ENCODE measurements at places on chromosomes 16 and 17.

DNA sequence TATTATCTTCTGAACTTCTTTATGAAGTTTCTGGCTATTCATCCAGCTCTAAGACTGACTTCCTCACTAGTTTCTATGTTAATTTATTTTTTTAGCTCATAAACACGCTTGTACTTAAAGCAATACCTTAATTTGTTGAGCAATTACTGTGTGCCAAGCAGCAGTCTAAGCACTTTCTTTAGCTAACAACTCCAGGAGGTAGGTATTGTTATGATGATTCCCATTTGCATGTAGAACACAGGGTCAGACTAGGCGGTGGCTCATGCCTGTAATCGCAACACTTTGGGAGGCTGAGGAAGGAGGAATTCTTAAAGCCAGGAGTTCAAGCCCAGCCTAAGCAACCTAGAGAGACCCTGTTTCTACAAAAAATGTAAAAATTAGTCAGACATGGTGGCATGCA, 19.8 kb downstream of the DNAH3 start:
- no peak for DNase-seq

GRCh38 chr17:17796787-17797061, 40.1 kb downstream of the SREBF1 start:
- DNase-seq = no peak

DNA sequence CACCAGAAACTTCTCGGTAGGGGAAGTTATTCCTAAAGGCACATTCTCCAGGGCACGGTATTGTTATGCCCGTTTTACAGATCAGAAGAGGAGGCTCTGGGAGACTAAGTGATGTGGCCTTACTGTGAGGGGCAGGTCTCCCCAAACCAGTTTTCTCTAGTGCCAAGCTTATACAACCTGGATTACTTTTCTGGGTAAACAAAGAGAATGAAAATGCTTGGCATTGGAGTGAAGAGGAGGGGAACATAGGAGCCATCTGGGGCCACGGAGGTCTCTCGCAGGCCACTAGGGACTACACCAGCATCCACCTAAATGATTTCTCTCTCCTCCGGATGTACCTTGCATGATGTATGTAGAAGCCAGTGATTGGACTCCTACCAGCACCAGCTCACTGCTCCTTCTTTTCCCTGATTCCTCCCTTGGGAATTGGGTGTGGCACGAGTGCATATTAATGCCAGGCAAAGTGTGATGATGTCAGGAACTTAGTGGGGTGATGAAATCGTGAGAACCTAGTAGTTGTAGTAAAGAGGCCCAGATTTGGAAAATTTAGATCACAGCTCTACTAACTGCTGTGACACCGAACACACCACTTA, 674 bp downstream of the TOM1L1 start:
- DNase-seq = no peak

DNA sequence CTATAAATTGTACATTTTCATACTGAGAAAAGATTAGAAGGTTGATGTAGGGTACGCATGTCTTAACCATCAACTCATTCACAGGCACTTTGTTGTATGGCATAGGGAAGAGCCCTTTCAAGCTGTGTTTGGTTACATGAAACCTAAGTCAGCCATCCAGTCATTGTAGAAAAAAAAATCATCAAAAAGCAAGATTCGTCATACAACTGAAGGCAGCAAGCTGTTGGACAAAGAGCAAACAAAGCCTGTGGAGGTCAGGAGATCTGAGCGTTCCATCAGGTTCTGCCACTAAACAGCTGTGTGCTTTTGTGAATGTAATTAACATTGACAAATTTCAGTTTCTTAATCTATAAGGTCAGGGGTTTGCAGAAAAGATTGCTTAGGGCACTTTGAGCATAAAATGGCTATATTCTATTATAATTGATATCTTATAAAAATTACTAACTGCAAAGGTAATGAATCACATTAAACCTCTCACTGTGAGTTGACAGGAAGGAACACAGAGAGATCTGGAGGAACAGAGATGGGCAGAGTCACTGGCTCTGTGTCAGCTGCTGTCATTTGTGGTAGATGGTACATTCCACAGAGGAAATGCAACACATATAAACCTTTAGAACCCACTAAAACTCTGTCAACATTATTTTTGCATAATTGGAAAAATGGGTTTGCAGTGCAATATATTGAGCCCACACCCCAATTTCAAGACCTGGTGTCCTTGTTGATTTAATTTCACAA, 66.3 kb upstream of the MYOCD start:
- DNase-seq = no peak

DNA sequence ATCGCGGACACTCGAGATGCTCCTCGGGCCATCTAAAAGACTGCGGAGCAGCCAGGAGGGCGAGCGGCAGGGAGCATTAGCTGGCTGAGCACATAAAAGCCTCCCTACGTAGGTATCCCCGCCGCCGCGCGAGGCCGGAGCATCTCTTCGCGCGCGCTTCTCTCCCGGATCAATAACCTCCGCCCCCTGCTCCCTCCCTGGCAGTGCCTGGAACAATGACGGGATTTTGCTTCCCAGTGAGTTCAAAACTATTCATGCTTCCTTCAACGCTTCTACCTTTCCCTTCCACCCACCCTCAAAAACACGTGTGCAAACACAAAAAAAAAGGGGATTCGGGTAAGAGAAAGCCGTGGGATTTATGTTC, 984 bp downstream of the CENPV start:
- no peak for DNase-seq

GRCh38 chr17:21375162-21375560, 996 bp upstream of the KCNJ12 start:
- no peak for DNase-seq

DNA sequence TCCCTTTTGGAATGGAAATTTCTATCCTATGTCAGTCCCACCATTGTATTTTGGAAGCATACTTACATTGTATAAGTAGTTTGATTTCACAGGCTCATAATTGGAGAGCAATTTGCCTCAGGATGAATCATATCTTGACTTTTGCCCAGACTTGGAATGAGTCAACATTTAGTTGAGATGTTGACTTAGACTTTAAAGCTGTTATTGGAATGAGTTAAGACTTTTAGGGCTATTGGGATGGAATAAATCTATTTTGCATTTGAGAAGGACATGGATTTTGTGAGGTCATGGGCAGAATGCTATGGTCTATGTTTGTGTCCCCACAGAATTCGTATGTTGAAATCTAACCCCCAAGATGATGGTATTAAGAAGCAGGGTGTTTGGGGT, 12.2 kb upstream of the ZNF594 start:
- no peak for DNase-seq

DNA sequence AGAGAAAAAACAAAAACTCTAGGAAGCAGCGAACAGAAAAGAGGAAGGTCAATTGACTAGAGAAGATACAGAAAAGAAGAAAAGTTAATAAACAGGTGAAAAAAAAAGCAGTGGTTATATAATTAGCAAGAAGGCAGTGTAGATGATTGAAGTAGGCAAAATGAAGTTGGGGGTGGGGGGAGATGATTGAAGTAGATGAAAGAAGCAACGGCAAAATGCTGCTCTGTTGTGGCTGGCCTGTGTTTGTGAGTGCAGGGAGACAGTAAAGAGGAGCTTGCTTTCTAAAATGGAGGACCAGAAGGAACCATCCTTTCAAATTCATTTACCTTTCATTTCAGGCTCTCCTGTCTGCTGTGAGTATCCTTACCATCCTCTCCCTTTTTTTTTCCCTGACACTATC, 3.6 kb downstream of the EVI2B start:
- peak; percentile 84 for DNase-seq

GRCh38 chr16:58508671-58509251, 6.6 kb upstream of the SETD6 start:
- no peak for DNase-seq

DNA sequence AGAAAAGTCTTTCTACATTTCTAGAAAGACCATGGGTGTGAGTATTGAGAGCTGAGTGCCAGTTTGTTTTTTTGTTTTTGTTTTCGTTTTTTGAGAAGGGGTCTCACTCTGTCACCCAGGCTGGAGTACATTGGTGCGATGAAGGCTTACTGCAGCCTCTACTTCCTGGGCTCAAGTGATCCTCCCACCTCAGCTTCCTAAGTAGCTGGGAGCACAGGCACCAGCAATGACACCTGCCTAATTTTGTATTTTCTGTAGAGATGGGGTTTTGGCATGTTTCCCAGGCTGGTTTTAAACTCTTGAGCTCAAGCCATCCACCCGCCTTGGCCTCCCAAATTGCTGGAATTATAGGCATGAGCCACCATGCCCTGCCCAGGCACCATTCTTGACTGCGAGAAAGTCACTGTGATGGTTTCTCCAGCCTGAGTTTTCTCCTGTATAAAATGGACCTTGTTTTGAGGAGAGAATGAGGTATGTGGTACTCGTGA, 673.8 kb downstream of the MAF start:
- no peak for DNase-seq

GRCh38 chr16:9966569-9967157, 215.6 kb downstream of the GRIN2A start:
- no peak for DNase-seq

GRCh38 chr17:74337834-74338500, 11.9 kb downstream of the KIF19 start:
- DNase-seq = no peak

DNA sequence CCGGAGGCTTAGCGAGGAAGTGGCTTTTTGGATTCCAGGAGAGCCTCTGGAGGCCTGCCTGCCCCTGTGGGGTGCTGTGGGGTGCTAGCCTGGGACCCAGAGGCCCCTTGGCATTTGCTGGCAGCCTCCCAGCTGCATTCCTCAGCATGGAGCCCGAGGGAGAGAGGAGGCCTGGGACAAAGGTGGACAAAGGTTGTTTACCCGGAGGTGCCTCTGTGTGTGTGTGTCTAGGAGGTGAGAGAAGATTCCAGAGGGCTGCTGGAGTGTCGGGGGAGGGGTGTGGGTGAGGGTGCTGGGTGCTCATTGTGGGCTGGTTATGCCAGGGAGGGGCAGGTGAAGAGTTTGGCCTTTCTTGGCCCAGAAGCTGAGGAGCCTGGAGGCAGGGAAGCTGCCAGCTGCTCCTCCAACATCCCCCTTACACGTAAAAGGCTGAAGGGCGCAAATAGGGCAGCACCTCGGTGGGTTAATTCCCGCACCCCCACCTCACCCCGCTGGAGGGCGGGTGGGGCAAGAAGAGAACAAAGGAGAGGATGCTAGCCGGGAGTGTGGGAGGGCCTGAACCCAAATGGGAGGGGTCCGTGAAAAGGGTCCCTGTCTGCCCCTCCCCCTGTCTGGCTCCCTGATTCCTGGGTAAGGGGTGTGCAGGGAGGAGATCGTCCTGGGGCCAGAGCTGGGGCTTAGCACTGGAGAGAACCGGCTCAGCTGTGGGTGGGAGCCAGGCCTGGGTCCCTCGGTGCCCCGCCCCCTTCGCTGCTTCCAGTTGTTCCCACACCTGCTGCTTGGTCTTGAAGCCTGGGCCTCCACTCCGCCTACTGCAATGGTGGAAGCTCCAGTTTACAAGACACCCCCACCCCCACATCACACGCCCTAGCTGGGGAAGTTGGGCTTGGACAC, 9.9 kb downstream of the HEXIM2 start:
- DNase-seq = no peak

GRCh38 chr17:60573236-60574051, 26.5 kb upstream of the PPM1D start:
- no peak for DNase-seq

DNA sequence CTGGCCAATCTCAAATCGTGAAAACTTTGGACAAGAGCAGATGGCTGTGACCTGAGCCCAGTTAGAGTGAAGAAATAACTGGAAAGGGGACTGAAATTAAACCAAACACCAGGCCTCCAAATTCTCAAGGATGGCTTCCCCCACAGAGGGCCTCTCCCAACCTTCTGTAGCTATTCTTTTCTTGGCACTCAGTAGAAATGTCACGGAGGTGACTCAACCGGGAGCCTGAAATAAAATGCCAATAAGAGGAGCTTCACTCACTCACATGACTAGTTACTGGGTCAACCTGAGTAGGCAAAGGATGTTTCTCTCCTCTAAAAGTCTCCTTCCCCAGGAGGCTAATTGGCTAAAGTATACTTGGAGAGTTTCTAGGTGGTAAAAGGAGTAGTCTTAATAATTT, 230.7 kb downstream of the MAF start:
- DNase-seq = no peak

DNA sequence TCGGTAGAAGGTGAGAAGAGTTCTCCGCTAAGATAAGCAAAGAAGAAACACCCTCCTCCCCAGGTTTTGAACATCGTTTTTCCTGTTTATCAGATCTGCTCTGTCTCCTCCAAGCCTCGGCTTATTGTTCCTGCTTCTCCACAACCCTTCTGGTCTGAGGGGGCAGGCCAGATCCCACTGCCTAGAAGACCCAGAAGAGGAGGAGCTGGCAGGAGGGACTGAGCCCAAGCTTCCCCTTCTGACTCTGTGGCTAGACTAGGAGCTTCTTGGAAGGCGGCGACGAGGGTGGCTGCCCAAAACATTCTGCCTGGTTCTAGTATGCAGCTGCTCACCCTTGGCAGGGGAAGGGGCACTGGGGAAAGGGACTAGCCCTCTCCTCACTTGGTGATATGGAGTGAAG, 5.2 kb upstream of the HOXB5 start:
- DNase-seq = no peak

DNA sequence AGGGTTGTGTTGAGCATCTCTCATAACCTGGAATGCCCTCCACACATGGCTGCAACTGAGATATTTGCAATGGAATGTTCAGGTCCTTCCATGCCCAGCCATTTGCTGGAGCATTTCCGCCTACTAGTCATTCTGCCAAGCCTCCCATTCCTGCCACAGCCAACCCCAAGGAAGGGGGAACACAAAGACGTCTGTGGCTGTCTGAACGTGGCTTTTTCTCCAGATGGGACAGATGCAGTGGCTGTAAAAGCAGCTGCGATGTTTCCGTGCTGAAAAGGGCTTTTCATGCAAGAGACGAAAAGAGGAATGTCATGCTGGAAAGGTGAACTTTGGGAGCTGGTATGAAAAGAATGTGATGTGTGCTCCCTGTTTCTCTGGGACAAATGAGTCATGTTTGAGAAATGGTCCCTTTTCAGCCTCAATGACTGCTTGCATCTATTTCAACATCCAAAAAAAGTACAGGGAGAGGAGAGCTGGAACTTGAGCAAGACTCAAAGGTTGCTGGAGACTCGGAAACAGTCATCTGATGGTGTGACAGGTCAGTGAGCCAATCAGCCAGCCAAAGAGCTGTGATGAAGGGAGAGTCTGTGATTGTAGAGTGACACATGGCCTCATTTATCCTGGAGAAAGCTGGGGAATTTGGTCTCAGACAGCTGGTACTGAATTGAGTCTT, 208.9 kb downstream of the SHISA9 start:
- no peak for DNase-seq

- DNase-seq = no peak
These were observed 184.6 kb downstream of the TMEM132E start for GRCh38 chr17:34763728-34764665.

GRCh38 chr17:76772842-76773525, 35.1 kb downstream of the MFSD11 start:
- peak; percentile 76 for DNase-seq

- DNase-seq = no peak
These were observed 467.8 kb downstream of the MAF start for GRCh38 chr16:79132701-79133100.

DNA sequence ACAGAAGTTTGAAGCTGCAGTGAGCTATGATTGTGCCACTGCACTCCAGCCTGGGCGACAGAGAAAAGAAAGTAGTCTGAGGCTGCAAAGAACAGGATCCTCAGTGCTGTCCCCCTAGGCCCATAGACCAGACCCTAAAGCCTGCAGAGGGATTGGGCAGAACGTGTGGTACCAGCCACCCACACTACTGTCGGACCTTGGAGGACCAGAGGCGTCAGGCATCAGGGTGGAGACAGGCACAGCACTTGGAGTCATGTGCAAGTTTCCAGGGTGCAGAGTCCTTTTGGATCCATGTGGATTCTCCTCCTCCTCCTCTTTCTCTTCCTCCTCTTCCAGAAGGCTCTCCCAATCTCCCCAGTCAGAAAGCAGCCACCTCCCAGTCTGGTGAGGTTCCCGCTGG, 2.2 kb downstream of the SDR42E2 start:
- DNase-seq = no peak

GRCh38 chr16:61887903-61888302, 148.3 kb downstream of the CDH8 start:
- DNase-seq = no peak
